Bone marrow (tissue), 2 donors: ENCODE measurements at places on chromosomes 4 and X.
A peak's percentile ranks its signal among the peaks of the same experiment; 100 is the strongest.

DNA sequence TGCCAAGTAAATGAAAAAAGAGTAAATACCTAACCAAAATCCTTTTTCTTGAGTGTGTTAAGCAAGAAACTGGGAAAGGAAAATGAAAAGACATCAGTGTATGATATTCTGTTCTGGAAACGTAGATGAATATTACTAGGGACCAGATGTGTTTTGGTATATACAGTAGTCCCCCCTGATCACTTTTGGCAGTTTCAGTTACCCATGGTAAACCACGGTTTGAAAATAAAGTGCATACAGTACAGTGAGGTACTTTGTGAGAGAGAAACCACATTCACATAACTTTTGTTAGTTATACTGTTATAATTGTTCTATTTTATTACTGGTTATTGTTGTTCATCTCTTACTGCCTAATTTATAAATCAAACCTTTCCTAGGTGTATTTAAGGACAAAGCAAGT lies 250.9 kb downstream of the TENM3 start:
- no peak for DNase-seq

DNA sequence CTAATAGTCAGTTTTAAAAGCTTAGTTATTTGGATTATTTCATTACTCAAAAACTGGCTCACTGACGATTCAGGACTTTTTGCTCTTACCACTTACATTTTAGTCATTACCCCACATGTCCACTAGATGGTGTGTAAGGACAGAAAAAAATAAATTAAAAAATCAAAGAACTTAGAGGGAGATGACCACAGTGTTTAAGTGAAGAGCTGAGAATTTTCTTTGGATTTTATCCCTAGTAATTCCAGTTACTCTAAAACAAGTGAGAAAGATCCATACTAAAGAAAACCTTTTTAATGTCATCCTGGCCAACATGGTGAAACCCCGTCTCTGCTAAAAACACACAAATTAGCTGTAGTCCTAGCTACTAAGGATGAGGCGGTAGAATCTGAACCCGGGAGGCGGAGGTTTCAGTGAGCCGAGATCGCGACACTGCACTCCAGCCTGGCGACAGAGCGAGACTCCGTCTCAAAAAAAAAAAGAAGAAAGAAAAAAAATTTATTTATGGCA lies 26.4 kb upstream of the TMPRSS11B start:
- peak; percentile 42 for DNase-seq

- no peak for DNase-seq
Measured at GRCh38 chr4:87310691-87311335, 11.9 kb downstream of the HSD17B13 start.

DNA sequence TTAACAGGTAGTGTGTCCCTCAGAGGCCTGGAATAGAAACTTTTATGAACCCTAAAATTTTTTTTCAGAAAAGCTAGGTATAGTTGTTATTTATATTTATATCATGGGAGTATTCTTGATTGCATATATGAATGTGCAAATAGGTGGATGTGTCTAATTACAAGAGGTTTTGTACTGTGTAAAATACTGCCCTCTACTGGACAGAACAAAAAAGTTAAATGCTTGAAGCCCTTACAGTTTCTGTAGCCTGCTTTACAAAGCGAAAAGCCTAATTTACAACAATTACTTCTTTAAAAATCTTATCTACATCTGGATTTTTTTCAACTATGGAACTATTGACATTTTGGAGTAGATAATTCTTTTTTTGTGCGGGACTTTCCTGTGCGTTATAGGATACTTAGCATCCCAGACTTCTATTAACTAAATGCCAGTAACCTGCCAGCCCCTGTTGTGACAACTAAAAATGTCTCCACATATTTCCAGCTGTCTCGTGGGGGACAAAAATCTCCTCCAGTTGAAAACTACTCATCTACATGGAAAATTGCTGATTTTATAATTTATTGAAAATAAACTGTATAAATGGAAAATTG lies 35.1 kb downstream of the ENPEP start:
- peak; percentile 21 for DNase-seq

GRCh38 chrX:129614481-129615255 lies 40.1 kb downstream of the APLN start:
- no peak for DNase-seq

GRCh38 chr4:89000844-89001360 lies 56.1 kb downstream of the FAM13A start:
- DNase-seq: no peak

- DNase-seq: no peak
Measured at GRCh38 chrX:114841051-114841450, 176.4 kb downstream of the IL13RA2 start.

DNA sequence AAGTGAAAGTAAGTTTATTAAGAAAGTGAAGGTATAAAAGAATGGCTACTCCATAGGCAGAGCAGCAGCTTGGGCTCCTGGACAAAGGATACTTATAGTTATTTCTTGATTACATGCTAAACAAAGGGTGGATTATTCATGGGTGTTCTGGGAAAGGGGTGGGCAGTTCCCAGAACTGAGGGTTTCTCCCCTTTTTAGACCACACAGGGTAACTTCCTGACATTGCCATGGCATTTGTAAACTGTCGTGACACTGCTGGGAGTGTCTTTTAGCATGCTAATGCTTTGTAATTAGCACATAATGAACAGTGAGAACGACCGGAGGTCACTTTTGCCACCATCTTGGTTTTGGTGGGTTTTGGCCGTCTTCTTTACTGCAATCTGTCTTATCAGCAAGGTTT lies 557.6 kb downstream of the SPRY1 start:
- no peak for DNase-seq

- no peak for DNase-seq
Measured at GRCh38 chr4:140857111-140857510, 100.9 kb upstream of the TBC1D9 start.

DNA sequence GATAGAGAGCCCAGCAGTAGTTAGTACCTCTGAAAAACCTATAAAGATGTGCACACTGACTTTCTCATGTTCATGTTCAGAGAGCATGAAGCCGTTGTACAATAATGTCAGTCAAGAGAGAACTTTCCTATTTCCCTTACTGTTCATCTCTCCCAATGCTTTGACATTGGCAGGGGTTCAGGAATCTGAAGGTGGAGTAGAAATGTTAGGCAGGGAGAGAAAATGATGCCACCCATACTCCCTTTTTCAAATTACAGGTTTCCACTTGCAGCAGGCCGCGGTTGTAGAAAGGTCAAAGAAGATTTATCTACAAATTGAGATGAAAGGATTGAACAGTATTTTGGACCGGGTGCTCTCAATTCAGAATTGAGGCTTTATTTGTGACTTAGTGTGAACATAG lies 84.3 kb downstream of the DCAF8L2 start:
- no peak for DNase-seq

GRCh38 chr4:11831739-11832138 lies 403.0 kb upstream of the HS3ST1 start:
- DNase-seq: no peak

- no peak for DNase-seq
Measured at GRCh38 chr4:20840648-20841190, 140.5 kb downstream of the PACRGL start.

GRCh38 chr4:44727471-44727870 lies 1.1 kb upstream of the GNPDA2 start:
- no peak for DNase-seq

- DNase-seq: no peak
Measured at GRCh38 chr4:177530561-177530960, 88.3 kb upstream of the AGA start.

GRCh38 chrX:123184866-123185276 lies 793 bp downstream of the GRIA3 start:
- DNase-seq: no peak

DNA sequence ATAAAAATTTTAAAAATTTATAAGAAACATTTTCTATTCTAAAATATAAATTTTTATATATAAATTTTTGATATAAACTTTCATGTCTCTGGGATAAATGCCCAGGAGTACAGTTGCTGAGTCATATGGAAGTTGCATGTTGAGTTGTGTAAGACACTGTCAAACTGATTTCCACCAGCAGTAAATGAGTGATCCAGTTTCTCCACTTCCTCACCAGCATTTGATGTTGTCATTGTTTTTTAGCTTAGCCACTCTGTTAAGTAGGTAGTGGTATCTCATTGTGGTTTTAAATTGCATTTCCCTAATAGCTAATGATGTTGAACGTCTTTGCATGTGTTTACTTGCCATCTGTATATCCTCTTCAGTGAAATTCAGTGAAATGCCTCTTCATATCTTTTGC lies 66.5 kb downstream of the MAMLD1 start:
- no peak for DNase-seq

- DNase-seq: no peak
Measured at GRCh38 chr4:19924761-19925160, 326.9 kb upstream of the SLIT2 start.

DNA sequence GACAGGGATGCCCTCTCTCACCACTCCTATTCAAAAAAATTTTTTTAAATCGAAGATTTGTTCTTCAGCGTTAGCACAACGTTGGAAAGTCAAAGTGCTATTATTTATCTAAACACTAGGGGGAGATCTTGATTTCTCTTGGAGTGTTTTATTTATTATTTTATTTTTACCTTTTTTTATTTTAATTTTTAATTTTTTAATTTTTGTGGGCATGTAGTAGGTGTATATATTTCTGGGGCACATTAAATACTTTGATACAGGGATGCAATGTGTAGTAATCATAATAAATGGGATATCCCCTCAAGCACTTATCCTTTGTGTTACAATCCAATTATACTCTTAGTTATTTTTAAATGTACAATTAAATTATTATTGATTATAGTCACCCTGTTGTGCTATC lies 37.4 kb upstream of the SLC10A4 start:
- DNase-seq: no peak

DNA sequence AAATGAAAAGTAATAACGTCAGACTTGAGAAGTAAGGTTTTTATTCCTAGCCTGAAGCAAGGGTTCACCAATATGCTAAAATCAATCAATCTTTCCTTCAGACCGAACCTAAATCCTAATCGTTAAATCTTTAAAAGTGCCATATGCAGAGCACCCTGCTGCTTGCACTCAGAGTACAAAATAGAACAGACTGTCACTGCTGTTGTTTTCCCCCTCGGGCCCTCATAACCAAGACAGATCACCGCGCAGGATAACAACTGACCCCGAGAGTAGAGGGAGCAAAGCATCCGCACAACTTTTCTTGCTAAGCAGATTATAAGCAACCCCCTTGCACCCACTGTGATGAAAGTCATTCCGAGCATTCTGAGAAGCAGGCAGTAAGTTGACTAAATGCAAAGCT lies 550.9 kb upstream of the NDST4 start:
- DNase-seq: no peak

DNA sequence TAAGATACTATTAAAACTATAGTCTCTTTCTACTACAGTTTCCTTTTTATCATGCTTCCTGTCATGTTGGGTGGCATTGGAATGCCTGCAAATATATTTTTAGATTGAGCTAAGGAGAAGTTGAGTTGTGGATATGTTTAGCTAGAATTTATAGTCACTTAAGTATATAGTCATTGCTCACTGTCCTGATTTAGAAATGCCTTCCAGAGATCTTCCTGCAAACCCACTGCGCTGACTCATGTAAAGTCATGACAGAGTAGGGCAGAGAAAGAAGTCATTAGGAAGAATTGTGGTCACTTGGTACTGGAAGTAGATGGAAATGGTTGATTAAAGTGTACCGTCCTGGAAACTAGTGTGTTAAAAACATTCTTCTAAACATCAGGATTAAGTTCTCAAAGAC lies 490.3 kb upstream of the PABPC4L start:
- DNase-seq: no peak

GRCh38 chr4:171025343-171025742 lies 787.9 kb upstream of the GALNTL6 start:
- no peak for DNase-seq

DNA sequence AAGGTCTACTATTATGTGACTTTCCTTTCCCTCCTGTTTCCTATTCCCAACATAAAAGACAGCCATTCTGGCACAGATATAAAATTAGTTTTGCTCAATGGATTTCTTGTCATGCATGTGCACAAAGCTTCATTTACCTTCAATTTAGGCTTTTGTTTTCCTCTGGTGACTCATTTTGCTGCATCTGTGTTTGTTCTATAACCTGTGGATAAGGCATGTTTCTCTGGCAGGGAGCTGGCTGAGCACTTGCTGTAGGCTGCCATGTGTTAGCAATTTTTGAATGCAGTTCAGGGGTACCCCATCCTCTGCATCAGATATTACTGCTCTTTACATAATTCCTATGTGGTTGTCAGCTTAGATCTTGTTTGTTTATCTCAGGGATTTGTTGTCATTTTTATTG lies 202.8 kb upstream of the GRID2 start:
- no peak for DNase-seq

DNA sequence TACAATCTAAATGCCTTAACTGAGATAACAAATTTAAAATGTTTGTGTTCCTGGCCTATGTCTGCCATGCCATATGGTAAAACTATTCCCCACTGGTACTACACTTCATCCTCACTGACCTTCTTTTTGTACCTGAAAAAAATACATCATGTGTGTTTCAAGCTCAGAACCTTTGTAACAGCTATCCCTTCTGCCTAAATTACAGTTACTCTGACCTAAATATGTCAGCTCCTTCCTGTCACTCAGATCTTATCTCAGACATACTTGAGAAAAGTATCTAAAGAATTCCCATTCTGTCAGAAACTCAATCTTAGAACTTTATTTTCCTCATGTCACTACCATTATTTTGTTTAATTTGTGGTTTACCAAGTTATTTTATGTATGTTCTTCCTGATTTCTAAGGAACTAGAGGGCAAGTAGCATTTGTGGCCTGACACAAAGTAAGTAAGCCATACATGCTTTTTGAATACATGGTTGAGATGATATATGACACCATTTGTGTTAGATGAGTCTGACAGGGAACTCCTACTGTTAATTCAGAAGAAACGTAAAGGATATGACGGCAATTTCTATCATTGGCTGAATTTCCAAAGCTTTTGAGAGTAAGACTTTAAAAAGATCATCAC lies 456.5 kb upstream of the NDST3 start:
- DNase-seq: no peak

DNA sequence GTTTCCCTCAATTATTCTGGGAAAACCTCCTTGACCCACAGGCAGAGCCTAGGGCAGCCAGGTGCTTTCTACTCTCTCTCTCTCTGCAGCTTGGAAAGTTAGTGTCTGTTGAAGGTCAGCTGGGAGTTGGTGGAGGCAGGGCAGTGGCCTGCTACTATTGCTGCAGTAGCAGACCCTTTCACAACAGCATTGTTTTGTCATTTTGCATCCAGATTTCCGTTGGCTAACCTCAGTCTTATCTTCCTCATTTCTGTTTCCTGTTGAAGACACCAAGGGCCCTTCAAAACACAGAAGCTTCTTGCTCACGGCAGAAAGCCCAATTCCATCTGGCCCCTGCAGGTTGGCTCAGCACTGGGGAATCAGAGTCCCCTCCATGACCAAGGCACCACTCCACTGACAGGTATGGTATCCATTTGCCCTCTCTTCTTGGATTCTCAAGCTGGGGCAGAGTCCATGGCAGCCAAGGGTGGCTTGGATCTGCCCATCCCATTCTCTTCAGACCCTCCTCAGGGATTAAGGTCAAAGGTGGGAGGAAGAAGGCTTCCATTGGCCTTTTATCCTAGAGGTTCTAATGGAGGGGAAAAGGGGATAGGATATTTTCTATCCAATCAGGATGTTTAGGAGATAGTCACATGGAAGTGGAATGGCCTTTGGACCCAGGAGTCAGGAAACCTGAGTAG lies 24.6 kb downstream of the VSIG4 start:
- peak; percentile 84 for DNase-seq

GRCh38 chr4:133559987-133560386 lies 410.9 kb downstream of the PCDH10 start:
- no peak for DNase-seq

- DNase-seq: no peak
Measured at GRCh38 chr4:156559346-156559745, 412.3 kb downstream of the PDGFC start.
